ENCODE measurements at places on chromosomes 16 and 17. TPM values are rescaled to one million over a fixed set of nuclear protein-coding genes. Genes with fewer than 3 reads are reported as not detected.

GRIN2A gene
- total RNA-seq, result under 0.01 TPM

FAM234A gene
- 115 TPM for total RNA-seq

RNF43 gene
- 0.59 TPM for total RNA-seq

WDR45B gene
- total RNA-seq, result 114 TPM

DPEP2 gene
- total RNA-seq, result 12.6 TPM

ZG16B gene
- total RNA-seq, result not detected

DNA sequence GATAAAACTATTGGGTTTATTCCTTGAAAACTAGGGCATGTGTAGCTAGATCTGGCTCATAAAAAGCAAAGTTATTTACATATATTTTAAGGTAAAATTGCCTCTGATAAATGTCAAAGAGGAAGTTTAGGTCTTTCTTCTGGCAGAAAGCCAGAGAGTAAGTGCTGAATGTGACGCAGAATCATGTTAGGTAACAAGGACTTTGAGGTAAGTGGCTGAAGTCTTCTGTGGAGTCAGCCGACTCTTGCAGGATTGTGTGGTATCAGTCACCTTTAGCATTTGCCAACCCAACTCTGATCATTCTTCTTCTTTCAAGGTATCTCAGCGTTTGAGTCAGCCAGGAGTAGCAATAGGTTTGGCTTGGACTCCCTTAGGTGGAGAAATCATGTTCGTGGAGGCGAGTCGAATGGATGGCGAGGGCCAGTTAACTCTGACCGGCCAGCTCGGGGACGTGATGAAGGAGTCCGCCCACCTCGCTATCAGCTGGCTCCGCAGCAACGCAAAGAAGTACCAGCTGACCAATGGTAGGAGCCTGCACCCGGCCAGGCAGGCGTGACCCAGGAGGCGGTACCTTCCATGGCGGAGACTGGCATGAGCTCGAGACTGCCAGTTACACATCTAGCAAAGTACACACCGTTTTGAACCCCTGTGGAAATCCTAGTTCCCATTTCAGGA, 37.9 kb downstream of the SIAH1 start:
- no peak for DNase-seq
- no peak overlapping the region for H3K27ac ChIP-seq
- no peaks in the 10 kb centered on the region for H3K27me3 ChIP-seq
- no peaks in the 10 kb centered on the region for H3K4me1 ChIP-seq
- H3K36me3 ChIP-seq, result no peaks in the 10 kb centered on the region
- H3K4me3 ChIP-seq, result no peak overlapping the region

- H3K4me1 ChIP-seq, result peaks cover 5% of the 10 kb centered on the region
- H3K4me3 ChIP-seq, result peak overlapping the region; percentile 92
- H3K36me3 ChIP-seq, result peaks cover 3% of the 10 kb centered on the region
These were observed 1.4 kb downstream of the ALDOA start for GRCh38 chr16:30066761-30067583.

DNA sequence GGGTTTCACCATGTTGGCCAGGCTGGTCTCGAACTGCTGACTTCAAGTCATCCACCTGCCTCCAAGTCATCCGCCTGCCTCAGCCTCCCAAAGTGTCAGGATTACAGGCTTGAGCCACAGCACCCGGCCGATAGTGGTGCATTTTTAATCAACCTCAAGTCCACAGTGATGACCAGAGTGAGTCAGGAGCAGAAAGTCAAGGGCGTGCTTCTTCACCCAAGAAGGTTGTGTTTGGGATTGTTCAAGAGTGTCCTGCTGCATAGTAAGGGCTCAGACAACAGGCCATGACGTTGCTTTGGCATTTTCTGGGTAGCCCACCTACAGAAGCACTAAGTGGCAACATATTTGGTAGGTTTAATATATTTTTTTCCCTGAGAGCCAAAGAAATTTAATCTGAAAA, 108.3 kb upstream of the FAM20A start:
- no peaks in the 10 kb centered on the region for H3K36me3 ChIP-seq
- DNase-seq, result no peak
- no peaks in the 10 kb centered on the region for H3K27me3 ChIP-seq
- no peak overlapping the region for H3K4me3 ChIP-seq
- H3K4me1 ChIP-seq, result no peaks in the 10 kb centered on the region

GRCh38 chr17:40714473-40714872, 10.9 kb upstream of the KRT24 start:
- no peaks in the 10 kb centered on the region for H3K4me1 ChIP-seq
- H3K4me3 ChIP-seq, result no peak overlapping the region
- DNase-seq, result no peak
- H3K27ac ChIP-seq, result no peak overlapping the region
- H3K36me3 ChIP-seq, result no peaks in the 10 kb centered on the region
- H3K27me3 ChIP-seq, result no peaks in the 10 kb centered on the region

GRCh38 chr17:81093619-81094508, 58.9 kb downstream of the BAIAP2 start:
- DNase-seq, result no peak
- H3K4me1 ChIP-seq, result peaks cover 97% of the 10 kb centered on the region
- H3K27ac ChIP-seq, result peak overlapping the region; percentile 96
- H3K27me3 ChIP-seq, result no peaks in the 10 kb centered on the region
- H3K36me3 ChIP-seq, result no peaks in the 10 kb centered on the region

GRCh38 chr17:57365420-57365819, 109.1 kb downstream of the MSI2 start:
- H3K4me3 ChIP-seq, result no peak overlapping the region
- no peak overlapping the region for H3K27ac ChIP-seq
- DNase-seq, result no peak
- peaks cover 7% of the 10 kb centered on the region for H3K4me1 ChIP-seq

GRCh38 chr16:87436225-87437172, 44.4 kb downstream of the MAP1LC3B start:
- no peaks in the 10 kb centered on the region for H3K36me3 ChIP-seq
- H3K27me3 ChIP-seq, result no peaks in the 10 kb centered on the region
- peaks cover 10% of the 10 kb centered on the region for H3K4me1 ChIP-seq
- H3K4me3 ChIP-seq, result no peak overlapping the region
- peak overlapping the region; percentile 31 for H3K27ac ChIP-seq
- no peak for DNase-seq

GRCh38 chr17:21454441-21454840, 78.3 kb downstream of the KCNJ12 start:
- H3K27me3 ChIP-seq, result no peaks in the 10 kb centered on the region
- H3K27ac ChIP-seq, result no peak overlapping the region
- no peaks in the 10 kb centered on the region for H3K36me3 ChIP-seq
- peaks cover 8% of the 10 kb centered on the region for H3K4me1 ChIP-seq
- no peak overlapping the region for H3K4me3 ChIP-seq

- peaks cover 4% of the 10 kb centered on the region for H3K4me1 ChIP-seq
- no peak for DNase-seq
- H3K4me3 ChIP-seq, result no peak overlapping the region
- peaks cover 13% of the 10 kb centered on the region for H3K27me3 ChIP-seq
- H3K27ac ChIP-seq, result no peak overlapping the region
These were observed 53.4 kb downstream of the BEAN1 start for GRCh38 chr16:66480265-66481080.

- no peaks in the 10 kb centered on the region for H3K27me3 ChIP-seq
- peaks cover 4% of the 10 kb centered on the region for H3K4me1 ChIP-seq
- H3K27ac ChIP-seq, result no peak overlapping the region
- no peak for DNase-seq
- no peaks in the 10 kb centered on the region for H3K36me3 ChIP-seq
- H3K4me3 ChIP-seq, result no peak overlapping the region
These were observed 68.6 kb downstream of the CCDC182 start for GRCh38 chr17:57676543-57676942.

- H3K4me1 ChIP-seq, result peaks cover 3% of the 10 kb centered on the region
- no peaks in the 10 kb centered on the region for H3K36me3 ChIP-seq
- no peak overlapping the region for H3K4me3 ChIP-seq
These were observed 7.0 kb downstream of the TMIGD1 start for GRCh38 chr17:30326809-30327208.

- DNase-seq, result no peak
- no peak overlapping the region for H3K27ac ChIP-seq
These were observed 68.8 kb downstream of the LYRM1 start for GRCh38 chr16:20969386-20969785.

DNA sequence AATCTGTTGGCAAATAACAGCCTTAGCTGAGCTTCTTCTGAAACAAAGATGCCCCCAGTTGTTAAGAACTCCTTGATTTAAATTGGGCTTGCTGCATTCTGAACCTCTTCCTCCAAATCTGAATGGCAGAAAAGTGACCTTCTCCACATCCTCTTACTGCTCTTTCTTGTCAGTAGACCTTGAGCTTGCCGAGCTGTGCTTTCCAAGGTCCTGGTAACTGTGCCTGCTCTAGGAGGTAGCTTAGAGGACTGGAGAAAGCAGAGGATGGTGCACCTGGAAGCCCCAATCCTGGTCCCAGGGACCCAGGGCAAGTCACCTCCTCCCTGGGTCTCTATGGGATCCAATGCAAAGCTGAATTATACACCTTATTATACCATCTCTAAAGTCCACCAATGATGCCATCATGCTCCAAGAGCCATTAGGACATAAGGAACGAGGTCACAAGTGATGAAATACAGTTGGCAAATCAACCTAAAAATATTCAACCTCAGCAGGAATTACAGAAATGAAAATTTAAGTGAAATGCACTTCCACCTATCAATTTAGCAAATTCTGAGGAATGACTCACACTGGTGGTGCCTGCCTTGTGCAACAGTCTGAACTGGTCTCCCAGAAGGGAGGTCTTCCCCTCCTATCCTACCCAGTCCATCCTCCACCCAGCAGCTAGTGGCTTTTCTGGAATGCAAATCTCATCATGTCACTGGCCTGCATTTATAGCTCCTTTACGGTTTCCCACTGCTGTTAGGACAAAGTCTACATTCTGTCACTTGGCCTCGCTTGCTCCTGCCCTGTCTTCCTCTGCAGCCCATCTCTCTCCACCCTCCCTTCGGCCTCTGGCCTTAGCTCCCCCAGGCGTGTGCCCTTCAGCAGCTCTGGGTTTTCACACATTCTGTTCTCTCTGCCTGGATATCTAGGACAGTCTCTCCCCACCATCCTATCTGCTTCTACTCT, 36.6 kb downstream of the TOM1L2 start:
- DNase-seq, result no peak
- peaks cover 39% of the 10 kb centered on the region for H3K4me1 ChIP-seq
- H3K27me3 ChIP-seq, result no peaks in the 10 kb centered on the region
- H3K36me3 ChIP-seq, result no peaks in the 10 kb centered on the region
- H3K27ac ChIP-seq, result no peak overlapping the region

GRCh38 chr16:77723108-77723514, 797 bp downstream of the NUDT7 start:
- H3K4me3 ChIP-seq, result peak overlapping the region; percentile 71
- peaks cover 13% of the 10 kb centered on the region for H3K4me1 ChIP-seq
- H3K27ac ChIP-seq, result peak overlapping the region; percentile 91

DNA sequence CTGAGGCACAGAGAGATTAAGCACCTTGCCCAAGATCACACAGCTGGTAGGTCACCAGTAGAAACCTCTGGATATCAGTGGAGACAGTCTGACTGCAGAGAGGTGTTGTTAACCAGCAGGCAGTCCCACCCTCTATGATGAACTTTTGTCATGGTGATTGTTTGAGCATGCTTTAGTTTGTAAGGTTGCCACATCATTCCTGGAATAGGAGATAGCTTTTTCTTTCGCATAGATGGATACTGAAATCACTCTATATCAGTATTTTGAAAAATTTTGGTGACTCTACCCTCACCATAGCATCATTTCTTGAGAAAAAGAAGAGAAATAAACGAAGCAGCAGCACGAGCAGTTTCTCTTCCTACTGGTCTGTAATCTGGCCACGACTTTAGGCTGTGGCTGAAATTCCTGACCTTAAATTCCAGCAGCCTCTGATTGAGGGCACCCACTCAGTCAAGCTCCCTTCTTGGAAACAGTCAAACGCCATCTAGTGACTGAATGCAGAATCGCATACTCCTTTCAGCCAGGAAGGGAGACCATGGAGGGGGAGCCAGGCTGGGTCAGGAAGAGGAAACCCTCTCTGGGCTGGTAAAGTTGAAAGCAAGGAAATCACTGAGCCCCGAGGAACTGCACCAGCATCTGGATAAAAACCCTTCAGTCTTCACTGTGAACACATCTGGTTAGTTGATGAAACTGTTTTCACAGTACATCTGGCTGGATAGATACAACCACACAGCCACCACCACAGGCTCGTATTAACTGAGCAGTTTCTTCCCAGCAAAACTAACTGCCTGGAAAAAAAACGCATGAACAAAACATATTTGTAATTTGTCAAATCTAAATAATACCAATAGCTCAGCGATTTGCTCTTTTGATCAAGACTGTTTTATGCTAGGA, 108.5 kb upstream of the XYLT1 start:
- no peaks in the 10 kb centered on the region for H3K36me3 ChIP-seq
- no peak overlapping the region for H3K4me3 ChIP-seq
- peak; percentile 96 for DNase-seq
- no peak overlapping the region for H3K27ac ChIP-seq
- H3K27me3 ChIP-seq, result no peaks in the 10 kb centered on the region
